ENCODE measurements at places on chromosomes 13 and 19. TPM values are rescaled to one million over a fixed set of nuclear protein-coding genes. Genes with fewer than 3 reads are reported as not detected.

- DNase-seq, result no peak
- H3K27ac ChIP-seq, result peak overlapping the region; percentile 79
- H3K4me1 ChIP-seq, result peaks cover 17% of the 10 kb centered on the region
- H3K4me3 ChIP-seq, result no peak overlapping the region
- H3K36me3 ChIP-seq, result peaks cover 13% of the 10 kb centered on the region
Observed at GRCh38 chr19:18660051-18660910, 23.2 kb upstream of the CRTC1 start.

GRCh38 chr13:75792526-75793187 lies 156.5 kb downstream of the LMO7 start:
- H3K4me3 ChIP-seq, result no peak overlapping the region
- DNase-seq, result no peak
- no peak overlapping the region for H3K27ac ChIP-seq
- peaks cover 11% of the 10 kb centered on the region for H3K36me3 ChIP-seq

- H3K4me1 ChIP-seq, result no peaks in the 10 kb centered on the region
- peaks cover 14% of the 10 kb centered on the region for H3K27me3 ChIP-seq
- H3K36me3 ChIP-seq, result no peaks in the 10 kb centered on the region
- no peak overlapping the region for H3K4me3 ChIP-seq
- DNase-seq, result no peak
- no peak overlapping the region for H3K27ac ChIP-seq
Observed at GRCh38 chr19:31535691-31536460, 186.6 kb upstream of the TSHZ3 start.

DNA sequence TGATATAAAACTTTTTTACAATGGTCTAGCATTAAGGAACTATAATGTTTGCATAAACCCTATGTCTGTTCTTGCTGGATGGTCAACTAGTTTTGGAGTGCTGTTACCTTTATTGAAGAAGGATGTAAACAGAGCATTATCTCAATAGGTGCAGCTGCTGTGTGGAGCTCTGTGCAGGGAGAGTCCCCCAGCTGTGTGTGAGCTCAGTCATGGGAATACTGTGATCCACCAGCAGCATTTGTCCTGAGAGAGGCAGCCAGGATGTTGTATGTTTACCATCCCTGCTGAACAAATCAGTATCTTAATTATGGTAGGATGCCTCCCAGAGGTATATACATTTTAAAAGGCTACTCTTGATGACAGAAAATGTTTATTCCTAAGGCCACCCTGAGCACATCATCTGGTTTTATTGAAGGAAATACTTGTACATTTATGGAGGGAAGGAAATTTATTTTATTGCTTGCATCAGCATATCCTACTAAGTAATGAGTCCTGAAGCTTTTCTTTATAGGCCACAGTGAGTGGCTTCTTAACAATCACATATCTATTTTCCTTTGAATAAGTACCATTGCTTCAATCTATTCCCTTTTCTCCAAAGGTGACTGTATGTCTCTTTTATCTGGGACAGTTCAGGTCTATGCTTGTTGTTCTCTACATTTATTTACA lies 11.7 kb downstream of the RAP2A start:
- H3K4me1 ChIP-seq, result peaks cover 4% of the 10 kb centered on the region
- no peaks in the 10 kb centered on the region for H3K36me3 ChIP-seq
- DNase-seq, result no peak
- H3K27ac ChIP-seq, result no peak overlapping the region
- H3K4me3 ChIP-seq, result no peak overlapping the region

The ZNF135 gene
- 6.8 TPM for total RNA-seq

The ZNF540 gene
- 2.6 TPM for total RNA-seq

The MBD3L3 gene
- not detected for total RNA-seq

Data from stomach (tissue), 19 donors.